ENCODE measurements at places on chromosomes 2 and 18. TPM values are rescaled to one million over a fixed set of nuclear protein-coding genes. Genes with fewer than 3 reads are reported as not detected.
A peak's percentile ranks its signal among the peaks of the same experiment; 100 is the strongest.

DNA sequence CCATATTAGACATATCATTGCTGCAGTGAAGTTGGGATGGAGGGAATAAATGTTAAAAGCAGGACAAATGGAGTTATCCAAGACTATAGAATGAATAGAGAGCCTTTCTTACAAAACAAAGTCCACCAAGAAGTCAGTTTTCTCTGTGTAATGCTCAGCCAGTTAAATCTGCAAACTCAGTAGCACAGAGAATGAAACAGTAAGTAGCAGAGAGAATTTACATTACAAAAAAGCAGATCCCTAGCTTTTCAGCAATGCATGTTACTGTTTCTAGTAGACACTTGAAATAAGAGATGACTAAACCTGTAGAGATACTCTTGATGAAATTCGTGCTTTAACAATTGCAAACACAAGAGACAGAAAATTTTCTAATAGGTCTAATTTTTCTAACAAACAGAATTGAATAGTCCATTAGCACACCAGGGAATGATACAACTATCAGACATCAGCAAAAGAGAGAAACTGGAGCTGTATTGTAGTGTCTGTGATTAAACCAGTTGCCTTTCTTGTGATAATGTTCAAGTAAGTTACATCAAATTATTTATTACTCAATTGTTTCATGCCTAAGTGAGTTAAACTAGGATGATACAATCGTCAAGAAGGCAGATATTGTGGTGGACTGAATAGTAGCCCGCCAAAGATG is 322.2 kb upstream of the DDX18 start:
- DNase-seq, result no peak

The SCG2 gene
- not detected for total RNA-seq

- DNase-seq, result no peak
Measured at GRCh38 chr18:68354176-68354575, 360.7 kb downstream of the TMX3 start.

The KDM3A gene
- total RNA-seq, result 29.5 TPM

DNA sequence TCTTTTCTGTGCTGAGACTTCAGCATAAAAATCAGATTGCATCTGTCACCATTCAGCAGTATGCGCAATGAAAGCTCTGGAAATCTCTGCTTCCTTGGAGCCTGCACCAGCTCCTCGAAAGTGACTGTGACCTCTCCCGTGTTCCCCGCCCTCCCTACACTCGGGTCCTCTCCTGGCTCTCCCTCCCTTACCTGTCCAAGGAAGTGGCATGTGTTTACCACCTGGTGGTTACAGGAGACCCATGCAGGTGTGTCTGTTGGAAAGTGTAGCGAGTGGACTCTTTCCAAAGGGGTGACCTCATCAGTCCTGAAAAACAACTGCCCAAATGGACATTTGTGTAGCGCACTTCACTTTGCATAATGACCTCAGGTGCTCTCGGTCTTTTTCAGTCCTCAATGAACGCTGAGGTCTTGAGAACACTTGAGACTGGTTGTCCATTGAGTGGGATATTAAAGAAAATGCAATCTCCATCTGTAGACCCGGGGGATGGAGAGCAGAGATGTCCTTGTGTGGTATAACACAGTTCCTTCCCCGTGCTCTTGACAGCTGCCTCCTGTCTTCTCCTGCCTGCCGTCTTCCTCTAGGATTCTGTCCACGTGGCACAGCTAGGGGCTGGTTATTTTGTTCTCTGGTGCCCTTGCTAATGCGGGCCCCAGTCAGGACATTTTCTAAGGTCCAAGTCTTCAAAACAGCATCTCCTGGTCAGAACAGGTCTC is 133.2 kb downstream of the ACKR3 start:
- DNase-seq, result no peak

DNA sequence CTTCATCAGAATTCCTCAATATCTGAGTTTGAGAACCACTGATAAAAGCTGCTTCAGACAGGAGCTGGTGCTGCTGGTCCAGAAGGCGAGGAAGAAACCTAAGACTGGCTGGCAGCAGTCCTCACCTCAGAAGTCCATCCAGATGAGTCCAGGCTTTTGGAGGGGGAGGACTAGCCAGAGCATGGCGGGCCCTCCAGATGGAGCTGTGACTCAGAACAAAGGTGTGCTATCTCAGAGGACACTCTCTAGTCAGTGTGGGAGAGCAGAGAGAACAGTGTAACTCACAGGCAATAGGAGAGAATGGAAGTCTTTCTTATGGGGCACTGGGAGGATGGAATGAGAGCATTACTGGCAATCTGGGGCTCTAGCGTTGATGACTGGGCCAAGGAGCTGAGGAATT is 191.4 kb downstream of the NYAP2 start:
- no peak for DNase-seq

The SLC8A1 gene
- 27.5 TPM for total RNA-seq

The BCL2 gene
- 1.6 TPM for total RNA-seq

DNA sequence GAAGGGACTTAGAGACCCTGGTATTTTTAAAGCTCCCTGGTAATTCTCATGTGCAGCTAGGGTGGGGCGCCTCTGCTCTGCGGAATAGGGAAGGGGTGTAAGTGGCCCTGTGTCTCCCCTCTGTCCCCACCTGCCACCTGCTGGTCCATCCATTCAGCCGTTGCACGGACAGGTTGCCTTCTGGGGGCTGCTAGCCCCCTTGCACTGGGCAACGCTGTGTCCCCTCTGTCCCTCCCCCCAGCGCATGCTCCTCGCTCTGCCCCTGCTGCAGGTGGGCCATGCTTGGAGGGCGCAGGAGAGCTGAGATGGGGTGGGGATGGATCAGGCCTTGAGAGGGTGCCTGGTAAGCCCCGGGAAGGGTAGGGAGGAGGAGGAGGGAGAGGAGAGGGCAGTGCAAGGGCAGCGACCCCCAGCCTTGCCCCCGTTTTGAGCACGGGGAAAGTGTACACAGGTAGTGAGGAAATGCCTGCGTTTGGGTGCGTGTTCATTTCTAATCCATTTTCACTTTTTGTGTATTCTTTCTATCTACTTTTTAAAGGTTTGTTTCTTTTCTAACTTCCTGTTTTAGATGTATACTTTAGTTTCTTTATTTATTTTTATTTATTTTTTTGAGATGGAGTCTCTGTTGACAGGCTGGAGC is 23.9 kb downstream of the RRM2 start:
- no peak for DNase-seq

- DNase-seq, result no peak
Measured at GRCh38 chr2:9144617-9145016, 62.0 kb upstream of the ASAP2 start.

GRCh38 chr2:234001380-234002160 is 48.9 kb upstream of the SPP2 start:
- DNase-seq, result no peak

DNA sequence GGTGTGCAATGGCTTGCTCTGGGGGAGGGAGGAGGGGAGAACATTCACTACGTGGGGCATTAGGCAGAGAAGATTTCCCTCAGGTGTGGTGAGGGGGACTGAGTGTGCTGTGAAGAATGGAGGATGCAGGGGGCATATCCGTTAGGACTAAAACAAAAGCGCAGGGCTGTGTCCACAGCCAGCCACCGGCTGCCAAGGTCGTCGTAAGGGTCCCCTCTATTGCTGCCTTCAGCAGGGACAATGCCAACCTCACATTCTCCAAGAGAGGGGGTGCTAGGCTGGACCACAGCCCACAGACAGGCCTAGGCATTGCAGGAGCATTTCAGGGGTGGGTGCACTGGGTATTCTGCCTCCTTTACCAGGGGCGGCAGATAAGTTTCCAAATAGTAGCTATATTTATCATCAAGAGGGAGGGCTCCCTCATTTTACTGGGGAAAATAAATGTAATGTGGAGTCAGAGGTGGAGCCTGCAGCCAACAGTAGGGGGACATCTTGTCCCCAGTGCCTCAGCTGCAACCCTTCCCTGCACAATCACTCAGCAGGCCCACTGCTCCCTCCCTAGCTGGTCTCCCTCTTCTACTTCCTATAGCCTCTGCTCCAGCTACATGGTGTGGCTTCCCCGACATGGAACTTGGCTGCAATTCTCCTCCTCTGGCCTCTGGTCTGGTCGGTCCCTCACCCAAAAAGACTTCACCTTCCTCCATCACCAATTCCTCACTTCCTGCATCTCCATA is 74.9 kb upstream of the OTOF start:
- no peak for DNase-seq

GRCh38 chr2:84882775-84883550 is 2.1 kb upstream of the TRABD2A start:
- DNase-seq, result no peak

DNA sequence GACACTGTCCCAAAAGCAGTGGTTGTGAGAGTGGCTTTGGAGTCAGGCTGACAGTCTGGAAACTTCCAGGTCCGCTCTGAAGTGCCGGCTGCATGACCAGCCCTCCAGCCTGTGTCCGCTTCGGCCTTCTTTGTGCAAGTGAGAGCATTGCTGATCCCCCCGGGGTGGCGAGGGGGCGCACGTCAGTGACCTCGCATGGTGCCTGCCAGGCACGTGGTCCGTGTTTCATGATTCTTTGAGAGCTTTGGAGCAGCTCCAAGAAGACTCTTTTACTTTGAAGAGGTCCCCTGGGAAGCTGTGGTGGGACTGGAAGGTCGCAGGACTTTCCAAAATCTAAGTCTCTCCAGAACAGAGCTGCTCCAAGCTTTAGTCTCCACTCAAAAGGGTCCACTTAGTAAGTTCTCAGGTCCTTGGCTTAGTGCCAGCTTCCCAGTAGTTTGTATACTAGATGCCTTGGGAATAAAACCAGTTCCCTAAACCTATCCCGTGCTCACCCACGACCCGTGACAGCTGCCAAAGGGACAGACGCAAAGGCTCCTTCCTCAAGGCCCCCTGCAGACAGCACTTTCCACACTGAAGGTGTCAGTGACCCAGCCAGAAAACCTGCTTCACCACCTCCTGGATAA is 68.8 kb downstream of the ADI1 start:
- DNase-seq, result no peak

DNA sequence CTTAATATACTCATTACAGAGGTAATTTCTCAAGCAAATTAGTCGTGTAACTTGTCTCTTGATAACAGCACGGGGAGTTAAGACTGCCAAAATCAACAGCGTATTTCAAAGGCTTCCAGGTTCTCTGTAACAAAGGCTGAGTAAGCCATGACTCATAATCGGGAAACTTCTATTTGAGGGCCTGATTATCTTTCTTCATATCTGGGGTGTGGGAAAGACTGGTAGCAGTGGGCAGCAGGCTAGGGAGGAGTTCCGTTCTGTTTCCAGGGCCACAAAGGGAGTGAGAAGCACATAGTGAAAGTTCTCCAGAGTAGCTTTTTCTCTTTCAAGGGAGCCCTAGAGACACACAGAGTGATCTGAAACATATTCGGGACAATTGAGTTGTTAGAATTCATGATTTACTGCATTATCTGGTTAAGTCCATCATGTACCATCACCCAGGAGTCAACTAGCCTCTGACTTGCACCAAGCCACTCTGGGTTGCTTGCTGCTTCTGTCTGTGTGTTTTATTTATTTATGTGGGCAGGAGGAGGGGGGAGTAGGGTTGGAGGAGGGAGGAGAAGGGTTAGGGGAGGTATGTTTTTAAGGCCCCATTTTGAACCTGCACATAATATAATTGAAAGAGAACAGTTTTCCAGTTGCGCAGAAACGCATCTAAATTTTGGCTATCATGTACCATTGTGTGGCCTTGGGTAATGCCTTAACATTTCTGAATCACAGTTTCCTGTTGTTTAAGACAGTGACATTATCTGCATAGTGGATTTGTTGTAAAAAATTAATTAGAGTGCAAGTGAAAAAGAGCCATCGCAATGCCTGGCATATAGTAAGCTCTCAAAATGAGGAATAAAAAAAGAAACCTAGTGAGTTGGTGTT is 80.5 kb upstream of the ITPRID2 start:
- peak; percentile 97 for DNase-seq

DNA sequence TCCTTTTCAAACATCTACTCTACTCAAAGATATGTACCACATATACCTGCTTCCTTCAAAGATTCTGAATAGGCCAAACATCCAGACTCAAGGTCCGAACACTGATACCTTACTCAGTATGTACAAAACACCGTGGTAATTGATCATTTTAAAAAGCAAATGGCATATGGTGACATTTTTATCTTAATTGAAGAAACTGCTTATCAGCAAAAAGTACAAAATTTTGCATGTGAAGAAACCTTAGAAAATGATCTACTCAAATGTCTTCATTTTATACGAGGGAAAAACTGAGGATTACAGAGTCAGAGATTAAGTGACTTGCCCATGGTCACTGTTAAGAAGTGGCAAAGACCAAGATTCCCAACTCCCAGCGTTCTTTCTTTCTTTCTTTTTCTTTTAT is 133.0 kb downstream of the CACNB4 start:
- no peak for DNase-seq

GRCh38 chr18:78713069-78713468 is 266.5 kb upstream of the SALL3 start:
- DNase-seq, result no peak

DNA sequence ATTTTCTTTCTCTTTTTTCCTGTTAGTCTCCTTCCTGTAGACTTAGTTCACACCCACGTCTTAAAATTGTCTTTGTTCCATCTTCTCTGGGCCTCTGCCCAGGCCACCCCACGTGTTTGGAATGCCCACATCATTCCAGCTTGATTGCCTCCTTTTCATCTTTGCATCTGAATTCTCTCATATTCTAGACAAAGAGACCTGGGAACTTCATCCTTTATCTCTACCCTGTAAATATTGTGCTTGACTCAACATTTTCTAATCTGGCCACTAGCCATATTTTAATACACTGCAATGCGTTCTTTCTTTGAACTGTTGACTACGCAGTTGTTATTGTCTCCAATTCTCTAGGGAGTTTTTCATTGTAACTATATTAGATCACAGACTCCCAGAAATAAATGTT is 187.5 kb upstream of the NRXN1 start:
- no peak for DNase-seq

DNA sequence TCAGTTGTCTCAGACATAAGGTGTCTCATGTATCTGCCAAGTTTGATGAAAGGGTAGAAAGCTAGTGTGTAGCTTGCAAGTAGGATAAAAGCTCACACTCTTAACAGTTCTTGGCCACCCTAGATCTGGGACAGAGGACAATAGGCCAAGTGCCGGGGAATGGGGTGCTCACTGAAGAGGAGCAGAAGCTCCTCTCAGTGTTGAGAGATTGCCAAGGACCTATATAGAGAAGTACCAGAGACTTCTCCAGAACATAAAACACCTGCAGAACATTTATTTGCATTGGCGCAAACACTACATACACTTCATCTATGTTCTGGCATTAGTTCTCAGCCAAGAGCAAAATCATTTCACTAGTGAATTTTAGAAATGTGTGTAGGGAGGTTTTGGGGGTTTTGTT is 2.9 kb upstream of the GTF3C3 start:
- no peak for DNase-seq

The TTN gene
- 0.38 TPM for total RNA-seq

GRCh38 chr2:3482363-3482821 is 36.9 kb downstream of the ADI1 start:
- DNase-seq, result no peak

DNA sequence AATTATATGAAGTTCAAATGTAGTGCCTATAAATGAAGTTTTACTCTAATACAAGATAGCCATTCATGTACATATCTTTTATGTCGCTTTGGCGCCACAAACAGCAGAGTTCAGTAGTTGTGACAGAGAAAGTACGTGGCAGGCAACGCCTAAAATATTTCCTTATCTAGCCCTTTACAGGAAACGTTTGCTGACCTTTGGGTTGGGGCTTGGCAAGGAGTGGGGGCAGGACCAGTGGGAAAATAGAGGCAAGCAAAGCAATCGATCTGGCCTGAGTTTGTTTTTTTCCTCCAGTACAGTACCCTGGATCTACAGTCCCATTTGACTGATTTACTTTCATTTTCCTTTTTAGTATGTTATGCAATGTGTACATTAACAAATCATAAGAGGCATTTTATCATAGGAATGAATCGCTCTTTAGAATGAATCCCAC is 13.1 kb downstream of the CCDC68 start:
- DNase-seq, result no peak

The RDH14 gene
- total RNA-seq, result 19.5 TPM
